ENCODE measurements at places on chromosomes 1 and 21.

DNA sequence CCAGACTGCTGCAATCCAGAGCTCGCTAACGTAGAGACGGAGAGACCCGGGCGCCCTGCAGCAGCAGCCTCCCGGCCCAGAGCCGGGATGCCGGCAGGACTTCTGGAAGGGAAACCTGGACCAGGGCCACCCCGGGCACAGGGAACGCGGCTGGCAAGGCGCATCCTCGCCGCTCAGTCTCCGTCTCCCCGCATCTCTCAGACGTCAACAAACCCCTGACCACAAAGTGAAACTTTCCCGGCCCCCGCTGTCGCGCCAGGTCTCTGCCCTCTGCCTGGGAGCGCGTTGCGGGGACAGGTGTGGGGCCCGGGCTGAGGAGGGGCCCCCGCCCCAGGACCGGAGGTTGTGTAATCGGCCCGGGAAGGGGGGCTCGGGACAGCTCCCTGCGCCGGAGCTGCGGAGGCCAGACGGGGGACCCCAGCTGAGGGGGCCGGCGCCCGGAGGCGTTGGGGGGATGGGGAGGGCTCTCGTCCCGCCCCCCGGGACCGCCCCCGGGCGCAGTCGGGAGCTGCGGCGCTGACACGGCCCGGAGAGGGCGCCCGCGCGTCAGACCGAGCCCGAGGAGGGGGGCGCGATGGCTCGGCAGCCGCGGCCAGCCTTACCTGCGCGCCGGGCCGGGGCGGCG, 116.6 kb upstream of the HIVEP3 start:
- peak; percentile 82 for DNase-seq

GRCh38 chr1:171901245-171901644, 59.9 kb downstream of the DNM3 start:
- peak; percentile 42 for DNase-seq

- DNase-seq: no peak
Observed at GRCh38 chr1:231517076-231517475, 11.4 kb upstream of the TSNAX start.

DNA sequence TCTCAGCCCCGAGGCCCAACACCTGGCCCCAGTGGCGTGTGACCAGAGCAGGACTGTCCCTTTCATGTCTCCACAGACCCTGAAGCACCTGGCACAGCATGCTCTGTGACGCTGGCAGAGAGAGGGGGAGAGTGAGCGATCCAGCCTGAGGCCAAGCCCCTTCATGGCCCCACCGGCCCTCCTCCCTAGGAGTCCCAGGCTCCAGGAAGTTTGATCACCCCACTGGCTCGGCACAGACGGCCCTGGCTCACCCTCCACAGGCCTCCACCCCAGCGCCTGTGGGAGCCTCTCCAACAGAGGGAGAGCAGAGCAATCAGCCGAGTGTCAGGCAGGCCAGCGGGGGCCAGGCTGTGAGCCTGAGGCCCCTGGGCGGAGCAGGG, 11.0 kb downstream of the SH3BGRL3 start:
- DNase-seq: no peak

GRCh38 chr1:186782791-186783190, 46.0 kb upstream of the PLA2G4A start:
- no peak for DNase-seq

- DNase-seq: no peak
Observed at GRCh38 chr21:37017951-37018679, 11.6 kb downstream of the RIPPLY3 start.

All from H54 (cell line).